Activated T-cell treated with anti-CD3 and anti-CD28 coated beads for 4 hours (primary cell): ENCODE measurements at places on chromosomes 11 and 22.
A peak's percentile ranks its signal among the peaks of the same experiment; 100 is the strongest.

DNA sequence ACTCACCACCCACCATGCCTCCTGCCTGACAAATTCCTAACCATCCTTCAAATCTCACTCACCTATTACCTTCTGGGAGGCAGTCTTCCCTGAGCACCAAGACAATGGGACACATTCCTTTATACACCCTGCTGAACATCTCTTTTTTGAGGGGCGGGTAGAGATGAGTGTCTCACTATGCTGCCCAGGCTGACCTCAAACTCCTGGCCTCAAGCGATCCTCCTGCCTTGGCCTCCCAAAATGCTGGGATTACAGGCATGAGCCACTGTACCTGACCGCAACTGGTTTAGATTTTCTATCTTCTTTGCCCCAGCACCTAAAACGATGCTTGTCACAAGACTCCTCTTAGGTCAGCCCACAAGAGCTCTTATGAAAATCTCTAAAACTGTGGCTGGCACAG is 7.1 kb downstream of the TIMM10 start:
- no peak for DNase-seq

DNA sequence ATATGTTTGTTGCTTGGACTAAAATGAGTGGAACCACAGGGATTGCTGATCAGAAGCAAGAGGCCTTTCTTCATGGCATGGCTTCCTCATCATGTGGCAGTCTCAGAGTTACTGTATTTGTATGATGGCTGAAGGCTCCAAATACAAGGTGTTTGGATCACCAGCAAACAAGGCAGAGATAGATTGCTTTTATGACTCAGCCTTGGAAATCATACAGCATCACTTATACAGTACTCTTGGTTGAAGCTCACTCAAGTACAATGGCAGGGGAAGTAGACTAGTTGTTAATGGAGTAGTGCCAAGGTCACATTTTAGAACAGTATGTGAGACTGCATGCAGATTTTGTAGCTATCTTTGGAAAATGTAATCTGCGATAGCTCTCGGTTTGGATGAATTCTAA is 16.6 kb downstream of the CAPRIN1 start:
- no peak for DNase-seq

- DNase-seq: no peak
These were observed 11.9 kb downstream of the LMO1 start for GRCh38 chr11:8251616-8252295.

GRCh38 chr11:21963013-21963412 is 229.9 kb upstream of the ANO5 start:
- DNase-seq: no peak

DNA sequence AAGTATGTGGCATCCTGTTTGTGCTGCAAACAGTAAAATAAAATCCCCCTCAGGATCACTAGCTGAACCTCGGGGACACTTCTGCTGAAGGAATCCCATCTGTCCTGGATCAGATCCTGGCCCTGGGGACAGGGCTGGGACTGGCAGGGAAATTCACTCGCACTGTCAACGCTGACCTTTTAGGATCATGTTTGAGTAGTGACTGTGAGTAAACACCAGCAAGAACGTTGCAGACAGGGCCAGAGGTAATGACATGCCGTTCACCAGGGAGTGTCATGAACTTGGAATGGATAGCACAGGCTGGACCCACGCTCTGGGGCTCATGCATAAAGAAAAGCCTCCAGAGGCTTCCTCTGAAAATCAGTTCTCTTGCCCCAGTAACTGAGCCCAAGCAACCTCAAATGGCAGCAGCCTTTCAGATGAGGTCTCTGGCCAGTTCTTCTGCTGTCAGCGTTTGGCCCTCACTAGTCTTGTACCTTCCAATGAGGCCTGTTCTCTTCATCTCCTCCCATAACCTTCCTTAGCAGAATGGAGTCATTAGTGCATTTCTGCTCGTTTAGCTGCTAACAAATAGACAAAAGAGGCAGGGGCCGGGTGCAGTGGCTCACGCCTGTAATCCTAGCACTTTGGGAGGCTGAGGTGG is 51.0 kb upstream of the BARX2 start:
- no peak for DNase-seq

DNA sequence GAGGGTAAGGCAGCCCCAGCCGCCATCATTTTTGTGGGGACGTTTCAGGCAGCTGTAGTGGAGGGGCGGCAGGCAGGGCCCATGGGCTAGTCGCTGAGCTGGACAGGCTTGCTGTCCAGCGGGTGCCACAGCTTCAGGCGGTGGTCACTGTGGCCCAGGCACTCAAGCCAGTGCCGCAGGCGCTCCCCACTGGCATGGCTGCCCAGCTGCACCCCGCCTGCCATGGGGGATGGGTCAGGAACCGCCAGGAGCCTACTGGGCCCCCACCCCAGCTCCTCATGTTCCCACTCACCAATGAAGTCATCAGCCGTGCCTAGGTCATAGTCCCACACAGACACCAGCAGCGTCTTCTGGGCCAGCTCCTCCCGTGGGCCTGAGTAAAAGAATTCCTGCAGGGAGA is 6.0 kb downstream of the NDUFV1 start:
- DNase-seq: no peak

- DNase-seq: no peak
These were observed 25.4 kb downstream of the SIK3 start for GRCh38 chr11:117072517-117073461.

DNA sequence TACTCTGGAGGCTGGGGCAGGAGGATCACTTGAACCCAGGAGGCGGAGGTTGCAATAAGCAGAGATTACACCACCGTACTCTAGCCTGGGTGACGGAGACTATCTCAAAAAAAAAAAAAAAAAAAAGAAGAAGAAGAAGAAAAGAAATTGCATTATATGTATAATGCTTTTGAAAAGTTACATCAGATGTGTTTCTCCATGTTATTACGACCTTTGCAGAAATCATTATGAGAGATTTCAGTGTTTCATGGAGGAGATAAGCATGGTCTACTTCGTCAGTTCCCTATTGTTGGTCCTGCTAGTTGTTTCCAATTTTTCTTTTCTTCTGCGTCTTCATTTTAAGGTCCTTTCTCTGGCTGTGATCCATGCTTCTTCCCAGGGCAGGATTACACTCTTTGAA is 3.0 kb downstream of the MIAT start:
- no peak for DNase-seq

GRCh38 chr11:92045301-92045700 is 179.3 kb upstream of the FAT3 start:
- no peak for DNase-seq

- no peak for DNase-seq
These were observed 62.7 kb downstream of the DBX1 start for GRCh38 chr11:20097319-20098221.

DNA sequence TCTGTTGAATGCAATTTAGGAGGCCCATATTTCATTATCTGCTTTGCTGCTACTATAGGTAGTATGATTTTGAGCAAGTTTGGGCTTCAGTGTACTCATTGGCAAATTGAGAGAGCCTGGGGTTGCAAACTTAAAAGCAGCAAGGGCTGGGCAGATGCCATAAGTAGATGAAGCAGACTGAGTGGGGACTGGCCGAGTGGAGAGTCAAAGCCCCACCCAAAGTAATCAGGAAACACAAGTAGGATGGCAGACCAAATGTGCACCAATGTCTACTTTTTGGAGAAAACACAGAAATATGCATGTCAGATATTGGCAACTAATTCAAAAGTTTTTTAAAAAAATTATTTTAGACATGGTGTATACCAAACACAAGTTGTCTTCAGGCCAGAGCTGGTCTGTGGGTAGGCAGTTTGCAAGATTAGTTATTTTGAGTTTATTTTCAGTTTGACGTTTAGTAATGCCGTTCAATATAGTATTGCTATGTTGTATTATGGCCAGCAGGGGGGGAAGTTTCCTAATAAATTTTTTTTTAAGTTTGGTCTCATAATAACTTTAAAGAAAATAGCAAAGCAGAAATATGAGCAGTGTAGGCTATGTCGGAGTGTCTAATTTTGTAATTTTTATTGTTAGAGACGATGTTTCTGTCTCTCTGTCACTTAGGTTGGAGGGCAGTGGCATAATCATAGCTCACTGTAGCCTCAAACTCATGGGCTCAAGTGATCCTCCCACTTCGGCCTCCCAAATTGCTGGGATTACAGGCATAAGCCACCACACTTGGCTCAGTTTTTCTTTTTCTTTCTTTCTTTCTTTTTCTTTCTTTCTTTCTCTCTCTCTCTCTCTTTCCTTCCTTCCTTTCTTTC is 105.1 kb downstream of the HIPK3 start:
- DNase-seq: no peak

DNA sequence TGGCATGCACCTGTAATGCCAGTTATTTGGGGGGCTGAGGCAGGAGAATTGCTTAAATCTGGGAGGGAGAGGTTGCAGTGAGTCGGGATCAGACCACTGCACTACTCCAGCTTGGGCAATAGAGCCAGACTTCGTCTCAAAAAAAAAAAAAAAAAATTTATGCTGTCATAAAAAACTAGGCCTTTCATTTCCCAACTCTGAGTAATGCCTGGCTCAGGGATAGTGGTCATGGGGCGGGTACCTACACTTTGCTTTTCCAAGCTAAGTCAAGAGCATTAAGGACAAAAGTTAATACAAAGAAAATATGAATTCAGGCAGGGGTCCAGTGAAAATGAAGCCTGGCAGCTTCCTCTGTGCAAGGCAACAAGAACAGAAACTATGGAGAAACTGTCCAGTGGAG is 16.3 kb downstream of the CPSF7 start:
- no peak for DNase-seq

DNA sequence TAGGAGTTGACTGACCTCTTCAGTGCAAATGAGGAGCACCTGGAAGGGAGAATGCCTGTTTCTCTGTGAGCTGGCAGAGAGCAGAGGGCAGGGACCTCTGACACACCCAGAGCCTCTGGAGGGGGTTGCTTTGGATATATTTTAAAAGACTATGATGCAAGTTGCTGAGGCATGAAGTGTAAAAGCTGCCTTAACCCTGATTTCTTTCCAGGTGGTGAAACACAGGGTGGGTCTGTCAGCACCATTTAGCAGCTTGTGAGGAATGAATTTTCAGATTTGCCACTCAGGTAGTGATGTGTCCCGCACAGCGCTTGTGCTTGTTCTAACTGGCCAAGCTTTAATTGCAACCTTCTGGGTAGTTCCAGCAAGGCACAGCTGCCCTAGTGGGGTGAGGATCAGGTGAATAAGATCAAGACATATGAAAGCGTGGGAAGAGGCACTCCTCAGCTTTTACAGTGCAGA is 90.2 kb downstream of the SWAP70 start:
- DNase-seq: no peak

- DNase-seq: peak; percentile 75
These were observed 669 bp downstream of the CDC42EP2 start for GRCh38 chr11:65315204-65315865.

DNA sequence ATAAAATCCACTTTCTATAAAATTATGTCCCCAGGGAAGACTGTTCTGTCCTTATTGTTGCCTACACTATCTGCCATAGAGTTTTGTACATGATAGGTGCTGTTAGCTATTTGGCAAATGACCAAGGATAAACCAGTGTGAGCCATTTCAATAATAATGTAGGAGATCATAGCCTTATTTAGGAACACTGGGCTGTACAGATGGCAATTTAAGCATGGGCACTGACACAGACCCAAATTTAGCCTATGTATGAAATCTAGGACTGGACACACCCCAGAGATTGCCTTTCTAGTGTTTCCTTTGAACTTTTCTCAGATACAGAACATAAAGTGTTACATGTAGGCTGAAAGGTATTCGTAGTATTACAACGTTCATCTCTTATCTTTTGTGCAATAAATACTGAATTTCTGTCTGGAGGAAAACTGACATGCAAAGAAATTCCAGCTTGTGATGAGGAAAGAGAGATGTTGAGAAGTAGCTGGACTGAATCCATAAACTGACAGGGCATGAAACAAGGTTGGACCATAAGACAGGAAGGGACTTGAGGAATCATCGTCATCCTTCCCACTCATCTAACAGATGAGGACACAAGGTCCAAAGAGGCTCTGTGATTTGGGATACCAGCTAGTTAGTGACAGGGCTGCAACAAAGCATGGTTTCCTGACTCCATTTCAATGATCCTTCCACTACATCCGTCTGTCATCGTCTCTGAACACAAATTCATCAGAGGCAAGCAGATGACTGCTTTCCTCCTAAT is 60.3 kb downstream of the TMPRSS5 start:
- DNase-seq: no peak

GRCh38 chr11:95693298-95693697 is 96.3 kb downstream of the FAM76B start:
- no peak for DNase-seq

DNA sequence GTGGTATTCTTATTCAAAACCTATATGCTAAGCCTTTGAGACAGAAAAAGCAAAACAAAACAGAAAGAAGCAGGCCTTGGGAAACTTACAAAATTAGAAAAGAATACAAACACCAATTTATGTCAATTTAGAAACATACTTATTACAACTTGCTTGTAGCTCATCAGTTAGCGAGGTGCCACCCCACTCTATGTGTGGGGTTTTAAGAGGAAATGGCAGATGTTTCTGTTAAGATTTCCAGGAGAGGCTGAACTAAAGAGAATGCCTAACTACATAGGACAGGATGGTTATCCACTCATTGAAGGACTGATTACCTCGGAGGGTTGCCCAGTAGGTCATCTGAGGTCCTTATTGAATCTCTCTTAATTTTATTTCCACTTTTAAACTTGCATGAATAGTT is 302.0 kb downstream of the ETS1 start:
- no peak for DNase-seq

DNA sequence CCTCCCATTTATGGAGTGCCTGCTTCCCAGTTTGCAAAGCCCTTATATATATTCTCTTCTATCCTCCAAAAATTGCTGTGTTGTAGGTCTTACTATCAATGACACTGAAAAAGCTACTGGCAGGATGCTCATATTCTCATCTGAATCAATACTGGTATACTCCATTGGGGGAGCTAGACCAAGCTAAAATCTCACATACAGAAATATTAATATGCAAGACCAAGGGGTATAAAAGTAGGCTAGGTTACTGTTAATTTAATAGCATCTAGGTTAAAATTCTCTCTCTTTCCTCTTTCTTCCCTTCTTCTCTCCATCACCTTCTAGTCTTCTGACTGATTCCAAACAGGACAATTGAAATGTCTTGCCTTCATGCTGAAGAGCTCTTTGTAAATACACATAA is 17.1 kb upstream of the BDNF start:
- DNase-seq: no peak

GRCh38 chr22:42297778-42298177 is 27.3 kb upstream of the TCF20 start:
- no peak for DNase-seq

- DNase-seq: no peak
These were observed 4.2 kb downstream of the ELF5 start for GRCh38 chr11:34509336-34509876.

- no peak for DNase-seq
These were observed 12.4 kb downstream of the EMID1 start for GRCh38 chr22:29217827-29218757.

- no peak for DNase-seq
These were observed 560.0 kb downstream of the INSC start for GRCh38 chr11:15674756-15675155.

GRCh38 chr22:47154621-47155081 is 392.2 kb downstream of the TBC1D22A start:
- DNase-seq: no peak

- no peak for DNase-seq
These were observed 546.5 kb upstream of the ANO5 start for GRCh38 chr11:21646351-21646750.

DNA sequence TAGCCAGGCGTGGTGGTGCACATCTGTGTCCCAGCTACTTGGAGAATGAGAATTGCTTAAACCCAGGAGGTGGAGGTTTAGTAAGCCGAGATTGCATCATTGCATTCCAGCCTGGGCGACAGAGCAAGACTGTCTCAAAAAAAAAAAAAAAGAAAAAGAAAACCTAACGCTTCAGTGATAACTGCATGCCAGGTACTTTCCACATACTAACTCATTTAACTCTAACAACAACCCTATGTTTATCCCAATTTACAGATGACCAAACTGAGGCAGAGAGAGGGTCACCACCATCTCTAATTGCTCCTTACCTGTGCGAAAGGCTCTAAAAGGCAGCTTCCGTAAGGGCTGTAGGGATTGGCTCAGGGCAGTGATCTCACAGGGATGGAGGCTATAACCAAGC is 11.6 kb downstream of the PISD start:
- no peak for DNase-seq
